ENCODE measurements at places on chromosomes 2 and 18.

GRCh38 chr2:26564121-26564644 lies 77.0 kb downstream of the CIB4 start:
- no peak for DNase-seq

- DNase-seq: no peak
These were observed 2.6 kb downstream of the LIPG start for GRCh38 chr18:49564518-49564834.

GRCh38 chr2:97355887-97356286 lies 233.8 kb downstream of the ANKRD36B start:
- DNase-seq: no peak

DNA sequence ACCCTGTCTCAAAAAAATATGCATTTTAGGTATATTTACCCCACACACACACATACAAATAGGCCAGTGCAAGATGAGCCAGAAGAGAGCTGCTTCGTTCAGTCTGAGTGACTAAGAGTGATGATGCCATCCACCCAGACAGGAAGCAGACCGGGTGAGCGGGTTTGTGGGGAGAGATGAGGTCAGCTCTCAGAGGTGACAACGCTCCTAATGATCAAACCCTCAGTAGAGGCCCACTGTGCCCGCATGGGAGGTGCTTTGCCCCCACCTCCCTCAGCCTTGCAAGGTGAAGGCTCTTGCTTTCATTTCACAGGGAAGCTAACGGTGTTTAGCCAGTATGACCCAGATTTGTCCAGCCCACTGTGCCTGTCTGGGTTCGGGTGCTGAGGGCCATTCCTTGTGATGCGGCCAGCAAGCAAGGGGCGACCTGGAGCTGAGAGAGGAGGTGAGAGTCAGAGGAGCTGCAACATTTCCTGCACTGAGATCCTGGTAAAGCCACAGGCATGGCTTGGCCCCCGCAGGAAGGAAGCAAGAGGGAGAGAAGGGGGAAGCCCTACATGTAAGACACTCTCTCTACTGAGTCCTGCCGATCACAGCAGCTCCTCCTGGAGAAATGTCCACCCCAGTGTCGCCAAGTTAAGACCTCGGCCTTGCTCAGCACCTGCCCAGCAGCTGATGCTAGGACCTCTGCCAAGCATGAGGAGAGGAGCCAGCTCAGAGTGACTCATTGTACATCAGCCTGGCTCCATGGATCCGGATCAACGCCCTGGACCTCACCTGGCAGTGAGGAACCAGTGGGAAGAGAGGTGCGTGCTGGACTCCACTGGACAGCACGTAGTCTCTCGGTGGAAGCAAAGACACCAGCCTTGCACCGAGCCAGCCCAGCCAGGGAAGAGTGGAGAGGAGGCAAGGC lies 37.0 kb downstream of the NIFK start:
- no peak for DNase-seq

DNA sequence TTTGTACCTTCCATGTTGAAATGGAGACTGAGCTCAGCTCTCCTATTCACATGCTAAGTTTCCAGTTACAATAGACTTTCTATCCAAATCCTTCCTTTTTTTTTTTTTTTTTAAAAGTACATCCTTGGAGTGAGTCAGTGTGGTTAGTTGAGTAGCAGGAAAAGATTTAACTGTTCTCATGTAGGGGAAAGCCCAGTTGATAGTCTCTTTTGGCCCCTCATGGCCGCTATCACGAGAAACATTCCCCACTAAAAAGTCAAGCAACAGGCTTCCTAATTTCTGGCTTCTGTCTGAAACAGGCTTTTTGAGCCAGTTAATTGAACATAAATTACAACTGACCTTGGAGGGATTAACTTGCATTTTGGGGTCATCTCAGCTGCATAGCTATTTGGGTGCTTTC lies 161.3 kb downstream of the MEIS1 start:
- DNase-seq: no peak

GRCh38 chr2:129727286-129727685 lies 252.2 kb upstream of the RAB6C start:
- DNase-seq: no peak

DNA sequence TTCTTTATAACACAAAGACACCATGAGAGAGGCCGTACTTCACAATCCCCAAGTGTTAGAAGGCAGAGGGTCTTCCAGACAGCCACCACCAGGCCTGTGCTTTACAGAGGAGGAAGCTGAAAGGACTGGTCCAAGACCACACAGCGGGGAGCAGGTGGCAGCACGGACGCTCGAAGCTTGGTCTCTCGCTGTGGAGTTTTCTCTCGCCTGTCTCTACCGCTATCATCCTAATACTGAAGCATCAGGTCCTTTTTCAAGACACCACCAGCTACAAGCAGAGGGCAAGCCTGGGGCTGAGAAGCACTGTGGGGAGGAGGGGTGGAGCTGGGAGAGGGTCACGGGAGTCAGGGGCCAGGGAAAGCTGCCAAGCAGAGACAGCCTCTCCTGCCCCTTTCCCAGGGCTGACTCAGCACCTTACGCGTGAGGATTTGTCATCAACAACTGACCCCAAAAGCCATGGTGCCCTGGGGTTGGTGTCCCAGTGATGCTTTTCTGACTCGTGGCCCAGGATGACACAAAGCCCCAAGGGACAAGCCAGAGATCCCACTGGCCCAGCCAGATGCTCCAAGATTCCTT lies 31.9 kb upstream of the FOSL2 start:
- DNase-seq: no peak

DNA sequence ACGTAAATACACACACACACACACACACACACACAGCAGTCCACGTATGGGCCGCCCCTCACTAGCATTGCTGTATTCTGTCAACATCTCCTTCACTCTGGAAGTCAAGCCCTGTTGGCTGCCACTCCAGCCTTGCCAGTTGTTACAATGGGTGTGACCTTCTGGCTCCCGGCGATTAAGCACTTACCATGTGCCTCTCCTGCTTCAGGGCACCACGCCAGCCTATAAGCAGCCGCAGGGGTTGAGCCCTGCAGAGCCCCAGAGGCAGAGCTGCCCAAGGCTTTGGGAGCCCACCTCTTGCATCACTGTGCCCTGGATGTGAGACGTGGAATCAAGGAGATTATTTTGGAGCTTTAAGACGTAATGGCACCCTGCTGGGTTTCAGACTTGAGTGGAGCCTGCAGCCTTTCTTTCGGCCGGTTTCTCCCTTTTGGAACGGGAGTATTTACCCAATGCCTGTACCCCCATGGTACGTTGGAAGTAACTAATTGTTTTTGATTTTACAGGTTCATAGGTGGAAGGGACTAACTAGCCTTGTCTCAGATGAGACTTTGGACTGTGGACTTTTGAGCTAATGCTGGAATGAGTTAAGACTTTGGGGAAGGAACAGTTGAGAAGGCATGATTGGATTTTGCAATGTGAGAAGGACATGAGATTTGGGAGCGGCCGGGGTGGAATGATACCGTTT lies 54.5 kb upstream of the ROCK2 start:
- no peak for DNase-seq

DNA sequence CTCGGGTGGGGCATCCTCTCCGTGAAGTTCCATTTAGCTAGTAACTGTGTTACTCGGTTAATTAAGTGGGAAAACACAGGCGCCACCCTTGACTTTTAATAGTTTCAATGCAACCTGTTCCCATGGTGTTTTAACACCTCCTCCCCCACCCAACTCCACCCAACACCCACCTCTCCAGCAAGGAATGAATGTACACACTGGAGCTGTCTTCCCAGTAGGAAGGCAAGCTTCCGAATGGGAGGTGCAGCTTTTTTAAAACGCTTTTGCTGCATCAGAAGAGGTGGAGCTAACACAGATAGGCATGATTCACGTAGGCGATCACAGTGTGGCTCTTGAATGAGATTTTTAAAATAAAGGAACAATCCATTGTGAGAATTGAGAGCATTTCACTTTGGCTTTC lies 73.8 kb upstream of the AGAP1 start:
- no peak for DNase-seq

- no peak for DNase-seq
These were observed 32.5 kb upstream of the ACAA2 start for GRCh38 chr18:49845629-49846360.

GRCh38 chr2:199756743-199757142 lies 94.2 kb downstream of the FTCDNL1 start:
- no peak for DNase-seq

- no peak for DNase-seq
These were observed 149.5 kb upstream of the PXDN start for GRCh38 chr2:1893856-1894255.

- no peak for DNase-seq
These were observed 79.6 kb downstream of the STPG4 start for GRCh38 chr2:47075361-47076125.

- no peak for DNase-seq
These were observed 376.9 kb downstream of the DLGAP1 start for GRCh38 chr18:4078246-4078645.

DNA sequence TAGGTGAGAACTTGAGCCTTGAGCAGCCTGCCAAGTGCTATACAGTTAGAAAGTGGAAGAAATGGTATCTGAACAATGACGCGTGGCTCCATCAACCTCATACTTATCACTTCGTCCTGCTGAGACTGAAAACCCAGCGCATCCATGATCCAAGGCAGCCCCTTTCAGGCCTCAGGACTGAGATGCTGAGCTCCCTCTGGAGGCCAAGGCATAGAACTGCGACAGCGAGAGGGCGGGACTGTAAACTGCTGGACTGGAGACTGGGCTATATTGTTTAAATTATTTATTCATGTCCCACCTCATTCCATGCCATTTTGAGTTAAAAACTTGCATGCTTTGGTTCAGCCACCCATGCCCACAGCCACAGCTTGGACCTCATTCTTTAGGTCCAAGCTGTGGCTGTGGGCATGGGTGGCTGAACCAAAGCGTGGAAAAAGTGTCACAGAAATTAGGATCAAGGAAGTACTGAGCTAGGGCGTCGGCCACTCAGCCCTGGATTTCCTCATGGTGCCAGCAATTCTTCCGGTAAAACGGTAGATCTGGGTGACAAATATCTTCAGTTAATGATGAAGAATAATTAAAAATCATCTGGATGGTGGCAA lies 195.5 kb downstream of the L3MBTL4 start:
- DNase-seq: no peak

DNA sequence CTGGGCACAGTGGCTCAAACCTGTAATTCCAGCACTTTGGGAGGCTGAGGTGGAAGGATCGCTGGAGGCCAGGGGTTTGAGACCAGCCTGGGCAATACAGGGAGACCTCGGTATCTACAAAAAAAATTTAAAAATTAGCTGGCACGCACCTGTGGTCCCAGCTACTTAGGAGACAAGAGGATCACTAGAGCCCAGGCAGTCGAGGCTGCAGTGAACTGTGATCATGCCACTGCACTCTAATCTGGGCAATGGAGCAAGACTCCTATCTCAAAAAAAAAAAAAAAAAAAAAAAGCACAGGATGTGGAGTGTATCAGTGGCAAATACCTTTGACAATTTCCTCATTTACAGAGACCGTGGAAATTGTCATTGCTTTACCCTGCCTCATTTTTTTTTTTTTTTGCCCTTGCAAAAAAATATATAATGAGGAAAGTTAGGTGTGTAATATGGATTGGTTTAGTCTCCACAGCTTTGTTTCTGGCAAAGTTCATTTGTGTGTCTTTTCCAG lies 20.9 kb upstream of the PPP1CB start:
- DNase-seq: no peak

DNA sequence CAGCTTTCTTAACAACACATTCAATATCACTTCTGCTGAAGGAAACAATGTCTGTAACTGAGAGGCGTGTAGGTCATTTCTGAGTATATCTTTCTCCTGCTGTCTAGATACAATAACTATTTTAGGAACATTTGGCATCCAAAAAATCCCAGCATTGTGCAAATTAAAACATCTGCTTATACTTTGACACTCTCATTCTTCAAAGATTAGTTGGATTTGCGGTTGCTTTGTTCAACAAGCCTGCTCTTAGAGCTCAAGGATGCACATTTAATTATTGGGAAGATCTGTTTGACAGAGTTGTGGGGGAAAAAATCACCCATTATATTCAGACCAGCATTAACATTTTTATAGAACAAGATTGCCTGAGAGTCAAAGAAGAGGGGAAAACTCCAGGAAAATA lies 449.5 kb upstream of the HNRNPA3 start:
- DNase-seq: no peak

DNA sequence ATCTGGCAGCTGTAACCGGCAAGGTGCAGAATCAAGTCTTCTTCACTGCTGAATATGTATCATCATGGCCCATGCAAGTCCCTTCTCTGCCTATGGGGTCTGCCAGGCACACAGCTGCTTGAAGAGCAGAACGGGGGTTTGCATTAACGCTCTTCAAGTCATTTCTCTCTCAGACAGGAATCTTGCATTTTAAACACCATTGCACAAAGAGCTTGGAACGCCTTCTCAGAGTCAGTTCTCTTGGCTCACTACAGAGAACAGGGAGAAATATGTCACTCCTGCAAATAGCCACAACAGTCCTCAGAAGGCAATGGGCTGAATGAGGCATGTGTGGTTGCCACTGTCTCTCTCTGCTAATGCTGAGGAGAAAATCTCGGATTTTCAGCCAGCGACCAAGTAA lies 2173.5 kb upstream of the PIK3C3 start:
- DNase-seq: no peak

DNA sequence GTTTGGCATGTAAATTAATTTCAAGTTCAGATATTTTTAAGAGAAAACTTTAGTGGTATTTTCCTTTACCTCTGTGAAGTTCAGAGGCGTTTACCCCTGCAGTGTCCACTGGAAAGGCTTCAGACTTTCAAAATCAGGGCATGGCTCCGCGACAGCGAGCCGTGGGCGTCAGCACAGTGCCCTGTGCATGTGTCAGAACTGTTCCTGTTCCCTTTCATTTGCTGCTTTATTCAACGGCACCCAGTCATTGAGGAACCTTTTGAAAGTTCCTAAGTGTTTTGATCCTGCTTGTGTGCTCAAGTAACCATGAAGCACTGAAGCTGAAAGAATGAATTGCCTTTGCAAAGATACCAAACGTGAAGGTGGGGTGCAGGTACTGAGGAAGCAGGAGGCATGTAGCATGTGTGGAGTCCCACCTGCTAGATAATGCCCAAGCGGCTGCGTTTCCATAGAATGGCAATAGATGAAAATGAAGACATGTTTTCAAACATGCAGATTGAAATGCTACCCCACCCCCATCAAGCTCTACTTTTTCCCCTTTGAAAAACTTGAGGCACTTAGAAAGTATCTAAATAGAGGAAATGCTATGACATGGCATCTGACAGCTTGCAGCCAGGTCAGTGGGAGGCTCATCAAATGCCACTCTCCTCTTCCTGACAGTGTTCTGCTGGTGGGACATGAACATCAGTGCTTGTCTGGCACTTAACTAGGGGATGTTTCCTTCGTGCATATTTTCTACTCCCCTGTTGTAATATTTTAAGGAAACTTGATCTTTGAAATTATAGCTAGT lies 148.6 kb downstream of the ZNF236 start:
- DNase-seq: no peak

DNA sequence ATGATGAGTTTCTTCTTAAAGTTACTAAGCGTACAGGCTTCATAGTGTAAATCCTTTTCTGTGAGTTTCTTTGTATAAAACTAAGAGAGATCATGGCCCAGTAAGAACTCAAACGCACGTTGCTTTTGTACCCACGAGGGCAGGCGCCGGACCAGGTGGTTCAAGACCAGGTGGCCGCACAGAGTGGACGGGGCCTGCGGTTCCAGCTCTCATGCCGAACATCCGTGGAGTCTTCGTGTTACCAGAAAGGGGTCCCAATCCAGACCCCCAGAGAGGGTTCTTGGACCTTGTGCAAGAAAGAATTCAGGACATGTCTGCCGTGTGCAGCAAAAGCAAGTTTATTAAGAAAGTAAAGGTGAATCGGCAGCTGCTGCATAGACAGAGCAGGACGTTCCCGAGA lies 53.0 kb downstream of the KCNG2 start:
- no peak for DNase-seq

Measured in NCI-H1417 treated with DMSO at 0.1 percent for 48 hours (cell line).